ENCODE measurements at places on chromosomes 12 and 14.

DNA sequence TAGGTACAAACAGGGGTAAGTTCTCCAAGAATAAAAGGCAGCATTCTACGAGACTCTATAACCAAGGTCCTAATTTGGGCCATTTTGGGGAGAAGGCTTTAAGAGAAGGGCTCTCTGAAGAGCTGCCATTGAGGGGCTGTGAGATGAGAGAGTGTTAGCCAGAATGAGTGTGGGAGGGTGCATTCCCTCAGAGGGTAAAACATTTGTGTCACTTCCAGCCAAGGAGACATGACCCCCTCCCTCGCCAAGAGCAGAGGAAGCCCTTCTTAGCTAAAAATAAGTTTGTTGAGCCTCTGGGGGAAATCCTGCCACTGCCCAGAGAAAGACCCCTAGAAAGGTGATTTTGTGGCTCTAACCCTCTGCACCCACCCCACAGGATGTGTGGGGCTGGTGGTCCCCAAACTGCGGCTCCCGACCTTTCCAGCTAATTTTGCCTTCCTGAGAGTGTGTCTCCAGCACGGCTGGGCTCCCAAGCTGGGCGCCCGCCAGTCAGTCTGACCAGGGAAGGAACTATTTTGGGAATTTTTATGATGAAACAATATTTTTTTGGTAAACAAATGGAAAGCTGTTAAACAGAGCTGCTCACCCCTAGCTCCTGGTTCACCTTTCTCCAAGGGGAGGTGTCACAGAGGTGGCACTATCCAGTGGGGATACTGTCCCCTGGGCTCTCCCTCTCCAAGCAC lies 65.9 kb upstream of the JDP2 start:
- DNase-seq = no peak

- DNase-seq = no peak
Observed at GRCh38 chr14:100019156-100019744, 46.0 kb upstream of the EVL start.

DNA sequence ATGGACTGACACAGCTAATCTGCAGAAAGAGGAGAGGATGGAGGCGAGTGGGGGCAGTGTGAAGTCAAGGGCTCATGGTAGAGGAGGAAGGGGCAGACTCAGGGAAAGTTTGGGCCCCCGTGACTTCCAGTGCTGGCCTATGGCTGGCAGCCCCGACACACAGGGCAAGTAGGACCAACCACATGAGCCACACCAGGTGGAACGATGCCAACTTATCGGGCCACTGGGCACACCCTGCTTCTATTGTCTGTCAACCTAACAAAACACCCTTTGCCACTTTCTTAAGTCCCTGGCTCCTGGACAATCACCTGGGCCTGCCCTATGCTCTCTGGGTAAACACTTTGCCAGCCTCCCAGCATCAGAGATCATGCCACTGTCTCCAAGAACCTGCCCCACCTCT lies 65.2 kb upstream of the PSMC1 start:
- no peak for DNase-seq

DNA sequence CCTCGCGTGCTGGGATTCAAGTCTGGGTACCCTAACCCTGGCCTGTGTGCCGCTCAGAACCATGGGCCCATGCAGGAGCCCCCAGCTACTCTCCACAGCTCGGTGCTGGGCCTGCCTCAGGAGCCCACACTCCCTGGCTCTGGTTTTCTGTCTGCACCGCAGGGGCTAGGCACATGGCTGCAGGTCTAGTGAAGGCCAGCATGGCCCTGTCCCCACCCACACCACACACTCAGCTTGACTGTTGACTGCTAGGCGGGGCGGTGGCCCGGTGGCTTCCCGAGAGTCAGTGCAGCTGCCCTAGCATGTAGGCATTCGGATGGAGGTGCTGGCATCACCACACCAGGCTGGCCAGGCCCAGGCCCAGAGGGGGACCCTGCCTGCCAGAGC lies 7.9 kb downstream of the INF2 start:
- no peak for DNase-seq

DNA sequence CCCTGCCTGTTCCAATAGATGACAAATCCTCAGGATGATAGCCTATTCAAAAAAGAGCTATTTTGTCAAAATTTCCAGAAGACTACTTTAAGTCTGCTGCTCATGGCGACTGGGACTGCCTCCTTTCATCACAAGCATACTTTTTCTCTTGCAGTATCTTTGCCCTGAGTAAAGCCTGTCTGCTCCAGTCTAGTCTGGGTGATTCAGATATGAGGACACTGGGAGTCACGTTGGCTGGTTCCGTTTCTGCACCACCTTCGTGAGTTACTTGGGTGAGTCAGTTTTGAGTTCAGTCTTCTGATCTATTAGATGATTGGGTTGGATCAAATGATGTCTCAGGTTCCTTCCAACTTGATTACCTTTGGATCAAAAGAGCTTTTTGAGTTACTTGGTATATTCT lies 301.3 kb upstream of the STXBP6 start:
- no peak for DNase-seq

- no peak for DNase-seq
Observed at GRCh38 chr12:119669744-119670472, 2.0 kb downstream of the PRKAB1 start.

DNA sequence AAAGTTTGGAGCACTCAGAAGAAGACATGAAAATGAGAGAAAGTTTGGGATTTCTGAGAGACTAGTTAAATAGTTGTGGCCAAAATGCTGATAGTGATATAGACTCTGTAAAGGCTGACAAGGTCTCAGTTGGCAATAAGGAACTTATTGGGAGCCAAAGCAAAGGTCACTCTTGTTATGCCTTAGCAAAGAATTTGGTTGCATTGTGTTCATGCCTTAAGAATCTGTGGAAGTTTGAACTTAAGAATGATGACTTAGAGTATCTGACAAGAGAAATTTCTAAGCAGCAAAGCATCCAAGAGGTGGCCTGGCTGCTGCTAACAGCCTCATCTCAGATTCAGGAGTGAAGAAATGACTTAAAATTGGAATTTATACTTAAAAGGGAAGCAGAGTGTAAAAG lies 113.8 kb downstream of the PIK3C2G start:
- no peak for DNase-seq

GRCh38 chr14:22650960-22651521 lies 6.9 kb upstream of the OR6J1 start:
- DNase-seq = no peak

- no peak for DNase-seq
Observed at GRCh38 chr12:71601546-71601945, 62.1 kb downstream of the ZFC3H1 start.

- DNase-seq = no peak
Observed at GRCh38 chr14:91354979-91355685, 62.5 kb downstream of the CCDC88C start.
